Heart left ventricle (tissue), 16 donors: ENCODE measurements at places on chromosomes 6 and 20.

DNA sequence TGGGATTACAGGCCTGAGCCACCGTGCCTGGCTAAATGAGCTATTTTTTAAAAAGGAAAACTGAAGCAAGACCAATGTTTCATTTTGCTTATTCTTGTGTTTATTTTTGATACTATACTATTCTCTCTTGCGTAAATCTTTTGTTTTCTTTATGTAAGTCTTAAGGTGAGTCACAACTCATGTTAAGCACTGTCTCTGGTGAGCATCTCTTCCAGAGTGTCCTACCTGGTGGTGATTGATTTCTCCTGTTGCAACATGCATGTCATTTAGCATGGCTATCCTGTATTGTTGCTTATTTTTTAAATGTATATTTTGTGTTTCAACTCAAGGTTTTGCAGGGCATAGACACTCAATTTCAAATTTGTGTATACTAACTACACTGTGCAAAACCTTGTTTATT lies 336.0 kb downstream of the RFPL4B start:
- no peak for DNase-seq

DNA sequence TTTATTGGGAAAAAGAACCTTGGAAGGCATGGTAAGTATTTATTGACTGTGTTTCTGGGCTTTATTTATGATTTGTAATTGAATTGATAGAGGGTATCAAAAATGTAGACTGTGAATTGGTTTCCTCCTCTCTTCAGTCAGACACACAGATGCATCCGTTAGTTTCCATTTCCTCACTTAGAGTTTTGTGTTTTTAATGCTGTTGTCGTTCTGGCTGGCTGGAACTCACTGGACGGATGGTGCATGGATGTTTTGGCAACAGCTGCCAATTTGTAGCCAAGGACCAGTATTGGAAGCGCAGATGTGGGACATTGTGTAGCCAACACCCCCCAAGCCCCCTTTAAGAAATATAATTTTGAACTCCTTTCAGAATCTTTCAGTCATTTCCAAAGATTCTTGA lies 134.5 kb downstream of the JARID2 start:
- no peak for DNase-seq

GRCh38 chr6:154510144-154510905 lies at the start of gene CNKSR3:
Gene CNKSR3 (minus strand): TSS chr6:154510685. CDS start chr6:154510114, 571 bp downstream.
- peak; percentile 87 for DNase-seq

GRCh38 chr6:150145427-150145826 lies 2.6 kb downstream of the PPP1R14C start:
- DNase-seq, result no peak

DNA sequence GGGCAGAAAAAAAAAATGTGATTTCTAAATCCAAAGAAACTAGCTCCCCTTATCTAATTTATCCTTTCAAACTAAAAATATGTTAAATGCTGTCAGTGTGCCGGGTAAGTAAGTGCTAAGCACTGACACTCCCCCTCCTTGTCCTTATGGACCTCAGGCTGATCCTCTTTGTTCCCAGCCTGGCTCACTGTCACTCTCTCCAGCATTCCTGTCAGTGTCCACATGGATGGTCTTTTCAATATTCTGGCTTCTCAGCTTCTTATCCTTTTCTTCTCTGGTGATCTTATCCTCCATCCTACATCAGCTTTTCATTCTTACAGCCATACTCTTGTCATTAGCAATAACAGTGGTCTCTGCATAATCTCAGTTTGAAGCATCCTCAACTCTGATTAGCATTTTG lies 55.0 kb downstream of the BCKDHB start:
- no peak for DNase-seq

DNA sequence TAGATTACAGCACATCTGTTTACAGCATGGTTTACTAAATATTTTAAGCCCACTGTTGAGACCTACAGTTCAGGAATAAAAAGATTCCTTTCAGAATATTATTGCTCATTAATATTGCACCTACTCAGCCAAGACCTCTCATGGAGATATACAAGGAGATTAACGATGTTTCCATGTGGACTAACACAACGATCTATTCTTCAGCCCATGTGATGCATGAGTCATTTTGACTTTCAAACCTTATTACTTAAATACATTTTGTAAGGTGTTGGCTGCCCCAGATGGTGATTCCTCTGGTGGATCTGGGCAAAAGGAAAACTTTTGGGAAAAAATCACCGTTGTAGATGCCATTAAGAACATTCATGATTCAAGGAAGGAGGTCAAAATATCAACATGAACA lies 48.0 kb upstream of the SDHAF4 start:
- no peak for DNase-seq

- DNase-seq, result no peak
Measured at GRCh38 chr6:131427434-131428058, 145.5 kb upstream of the ARG1 start.

- DNase-seq, result no peak
Measured at GRCh38 chr20:227439-228105, 514 bp downstream of the DEFB129 start.

- no peak for DNase-seq
Measured at GRCh38 chr6:3768502-3768901, 17.0 kb upstream of the PXDC1 start.

DNA sequence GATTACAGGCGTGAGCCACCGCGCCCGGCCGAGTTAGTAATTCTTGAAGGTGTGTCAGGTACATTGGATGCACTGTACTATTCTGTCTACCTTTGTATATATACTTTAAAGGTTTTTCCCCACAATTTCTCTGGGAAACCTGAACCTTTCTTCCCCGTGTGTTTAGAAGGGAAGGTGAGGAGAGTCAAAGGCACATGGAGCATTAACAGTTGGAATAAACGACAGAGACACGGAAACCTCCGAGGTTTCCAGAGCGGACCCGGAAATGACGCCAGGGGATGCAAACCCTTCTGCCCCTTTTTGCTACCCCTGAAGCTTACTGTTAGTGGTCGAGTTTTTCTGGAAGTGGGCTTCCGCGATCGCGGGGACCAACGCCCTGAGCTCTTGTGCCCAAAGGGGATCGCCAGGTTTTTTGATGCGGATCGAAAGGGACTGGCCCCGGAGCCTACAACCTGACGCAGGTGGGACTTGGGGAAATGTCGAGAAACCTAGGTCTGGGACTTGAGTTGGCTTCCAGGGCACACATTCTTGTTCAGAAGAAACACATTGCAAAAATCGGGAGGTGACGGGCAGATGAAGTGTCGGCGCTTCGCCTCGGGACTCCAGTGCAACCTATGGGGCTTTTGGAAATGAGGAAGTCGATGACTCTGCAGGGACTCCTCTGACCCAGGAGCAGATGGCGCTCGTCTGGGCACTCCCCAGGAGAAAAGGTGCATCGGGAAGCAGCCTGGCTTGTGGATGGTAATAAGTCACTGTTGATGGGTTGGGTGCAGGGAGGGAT lies 218.2 kb downstream of the OR2B2 start:
- DNase-seq, result no peak

DNA sequence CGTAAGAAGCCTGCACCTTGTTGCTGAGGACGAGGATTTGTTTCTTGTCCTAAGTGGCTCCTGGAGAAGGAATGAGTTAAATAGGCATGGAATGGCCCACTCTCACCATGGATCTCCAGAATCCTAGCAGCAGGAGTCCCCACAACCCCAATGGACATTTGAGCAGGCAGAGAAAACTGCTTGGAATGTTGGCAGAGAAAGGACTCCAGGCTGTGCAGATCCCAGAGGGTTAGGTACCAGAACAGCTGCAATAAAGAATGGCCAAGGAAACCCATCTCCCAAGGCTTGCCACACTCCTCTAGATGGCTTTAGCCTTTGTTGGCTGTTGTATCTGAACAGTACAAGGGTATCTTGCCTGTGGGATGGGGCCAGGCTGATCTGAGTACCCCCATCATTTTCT lies 1415.7 kb upstream of the ADGRB3 start:
- no peak for DNase-seq

- DNase-seq, result no peak
Measured at GRCh38 chr6:117504478-117505144, 22.1 kb downstream of the DCBLD1 start.

DNA sequence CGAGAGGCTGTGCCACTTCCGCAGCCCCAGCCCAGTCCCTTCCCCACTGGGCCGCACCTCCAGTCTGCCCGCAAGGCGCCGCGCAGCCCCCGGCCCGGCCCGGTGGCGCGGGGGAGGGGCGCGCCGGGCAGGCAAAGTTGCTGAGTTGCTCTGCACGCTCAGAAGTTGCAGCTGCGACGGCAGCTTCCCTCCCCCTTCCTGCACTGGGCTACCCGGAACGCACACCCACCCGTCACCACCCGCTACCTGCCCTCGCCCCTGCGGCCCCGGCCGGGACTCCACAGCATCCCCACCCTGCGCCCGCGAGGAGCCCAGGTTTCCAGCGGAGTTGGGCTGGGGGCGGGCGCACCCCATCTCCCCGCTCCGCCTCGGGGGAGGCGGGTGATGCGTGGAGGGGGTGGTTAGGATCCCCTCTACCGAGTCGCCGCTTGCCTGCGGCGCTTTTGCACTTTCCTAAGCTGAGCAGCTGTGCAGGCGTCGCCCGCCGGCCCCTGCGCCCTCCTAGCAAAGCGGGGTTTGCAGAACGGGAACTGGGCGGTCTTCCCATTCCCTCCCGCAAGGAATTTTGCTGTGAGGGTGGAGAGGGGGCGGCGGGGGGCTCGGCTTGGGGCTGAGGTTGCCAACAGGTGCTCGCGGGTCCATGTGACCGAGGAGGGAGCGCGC lies 55.9 kb upstream of the RREB1 start:
- DNase-seq, result peak; percentile 65

DNA sequence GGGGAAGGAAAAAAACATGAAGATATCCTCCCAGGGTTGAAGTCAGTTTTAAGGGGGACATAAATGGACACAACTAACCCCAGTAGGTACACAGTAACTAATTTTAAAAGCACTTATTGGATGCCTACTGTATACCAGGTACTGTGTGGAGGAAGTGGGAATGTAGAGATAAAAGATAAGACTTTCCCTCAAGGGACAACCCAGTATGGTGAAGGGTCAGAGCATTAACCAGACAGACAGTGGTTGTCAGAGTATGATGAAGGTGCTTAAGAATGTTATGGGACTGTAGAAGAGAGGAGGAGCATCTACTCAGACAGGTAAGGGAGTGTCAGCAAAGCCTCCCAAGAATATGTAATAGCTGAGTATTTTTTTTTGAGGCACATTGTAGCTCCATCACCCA lies 906 bp downstream of the ABCF1 start:
- DNase-seq, result no peak

DNA sequence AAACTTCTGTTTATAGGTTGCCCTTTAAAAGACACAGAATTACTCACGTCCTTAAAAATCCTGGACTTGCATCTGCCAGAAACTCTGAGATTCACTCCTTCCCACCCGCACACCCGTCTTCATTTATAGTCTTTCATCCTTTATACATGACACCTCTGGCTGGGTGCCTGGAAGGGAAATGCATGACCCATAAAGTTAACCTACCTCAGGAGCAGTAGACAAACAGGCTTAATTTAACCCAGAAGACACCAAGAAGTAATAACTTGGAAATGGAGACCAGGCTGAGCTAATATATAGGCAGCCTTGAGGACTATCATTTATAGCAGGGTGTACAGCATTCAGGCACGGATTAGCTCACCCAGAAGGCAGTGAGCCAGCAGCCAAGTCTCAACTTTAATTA lies 429.0 kb upstream of the NRSN1 start:
- no peak for DNase-seq

DNA sequence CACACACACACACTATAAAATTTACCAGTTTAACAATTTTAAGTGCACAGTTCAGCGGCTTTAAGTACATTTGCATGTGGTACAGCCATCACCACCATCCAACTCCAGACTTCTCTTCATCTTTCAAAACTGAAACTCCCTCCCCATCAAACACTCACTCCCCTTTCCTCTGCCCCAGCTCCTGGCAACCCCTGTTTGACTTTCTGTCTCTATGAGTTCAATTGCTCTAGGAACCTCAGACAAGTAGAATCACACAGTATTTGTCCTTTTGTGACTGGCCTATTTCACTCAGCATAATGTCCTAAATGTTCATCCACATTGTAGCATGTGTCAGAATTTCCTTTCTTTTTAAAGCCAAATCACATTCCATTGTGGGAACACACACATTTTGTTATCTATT lies 302.8 kb upstream of the FOXQ1 start:
- DNase-seq, result no peak

DNA sequence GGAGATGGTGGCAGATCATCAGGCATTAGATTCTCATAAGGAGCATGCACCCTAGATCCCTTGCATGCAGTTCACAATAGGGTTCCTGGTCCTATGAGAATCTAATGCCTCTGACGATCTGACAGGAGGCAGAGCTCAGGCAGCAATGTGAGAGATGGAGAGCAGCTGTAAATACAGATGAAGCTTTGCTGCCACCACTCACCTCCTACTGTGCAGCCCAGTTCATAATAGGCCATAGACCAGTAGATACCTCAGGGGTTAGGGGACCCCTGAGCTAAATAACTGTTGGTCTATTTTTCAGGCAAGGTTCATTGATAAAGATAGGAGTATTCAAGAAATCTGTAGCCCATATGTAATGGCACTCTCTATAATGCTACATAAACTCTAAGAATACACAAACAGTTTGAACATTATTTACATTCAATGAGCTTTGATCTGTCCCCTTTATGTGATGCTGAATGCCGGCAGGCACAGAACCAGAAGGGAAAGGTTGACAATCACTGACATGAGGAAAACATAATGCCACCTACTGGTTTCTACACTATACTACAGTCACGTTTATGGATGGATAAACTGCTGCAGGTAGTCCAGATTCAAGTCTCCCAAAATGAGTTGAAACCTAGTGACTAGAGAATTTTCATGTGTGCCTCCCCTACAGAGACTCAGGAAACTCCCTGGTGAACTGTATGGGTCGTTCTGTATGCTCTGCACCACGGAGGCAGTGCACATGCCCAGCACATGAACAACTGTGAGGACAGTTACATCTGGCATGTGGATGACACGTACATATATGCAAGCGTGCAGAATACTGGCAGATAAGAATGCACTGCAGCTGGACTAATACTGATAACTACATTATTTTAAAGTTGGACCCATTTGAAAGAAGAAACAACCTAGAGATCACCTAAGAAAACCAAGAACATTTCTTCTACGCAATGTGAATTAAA lies 72.0 kb downstream of the DST start:
- DNase-seq, result no peak

GRCh38 chr20:1469925-1470571 lies 3.4 kb upstream of the NSFL1C start:
- peak; percentile 79 for DNase-seq

- no peak for DNase-seq
Measured at GRCh38 chr20:62368976-62369814, 2.1 kb upstream of the LAMA5 start.

DNA sequence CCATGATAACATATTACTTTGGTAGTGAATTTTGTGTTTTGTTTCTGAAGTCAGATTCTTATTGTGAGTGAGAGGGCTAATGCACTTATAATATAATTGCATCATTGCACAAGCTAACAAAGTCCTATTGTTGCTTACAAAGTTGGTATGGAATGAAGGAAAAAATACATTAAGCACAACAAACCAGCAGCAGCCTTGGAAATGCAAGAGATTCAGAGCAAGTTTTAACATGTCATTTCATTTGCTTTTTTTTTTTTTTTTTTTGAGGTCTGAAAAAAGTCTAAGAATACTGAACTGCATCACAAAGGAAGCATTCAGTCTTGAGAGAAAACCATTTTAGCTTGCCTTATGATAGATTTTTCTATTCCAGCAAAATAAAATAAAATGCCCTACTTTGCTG lies 57.6 kb downstream of the PLCB4 start:
- DNase-seq, result no peak
